ENCODE measurements at places on chromosomes 2 and 18.

DNA sequence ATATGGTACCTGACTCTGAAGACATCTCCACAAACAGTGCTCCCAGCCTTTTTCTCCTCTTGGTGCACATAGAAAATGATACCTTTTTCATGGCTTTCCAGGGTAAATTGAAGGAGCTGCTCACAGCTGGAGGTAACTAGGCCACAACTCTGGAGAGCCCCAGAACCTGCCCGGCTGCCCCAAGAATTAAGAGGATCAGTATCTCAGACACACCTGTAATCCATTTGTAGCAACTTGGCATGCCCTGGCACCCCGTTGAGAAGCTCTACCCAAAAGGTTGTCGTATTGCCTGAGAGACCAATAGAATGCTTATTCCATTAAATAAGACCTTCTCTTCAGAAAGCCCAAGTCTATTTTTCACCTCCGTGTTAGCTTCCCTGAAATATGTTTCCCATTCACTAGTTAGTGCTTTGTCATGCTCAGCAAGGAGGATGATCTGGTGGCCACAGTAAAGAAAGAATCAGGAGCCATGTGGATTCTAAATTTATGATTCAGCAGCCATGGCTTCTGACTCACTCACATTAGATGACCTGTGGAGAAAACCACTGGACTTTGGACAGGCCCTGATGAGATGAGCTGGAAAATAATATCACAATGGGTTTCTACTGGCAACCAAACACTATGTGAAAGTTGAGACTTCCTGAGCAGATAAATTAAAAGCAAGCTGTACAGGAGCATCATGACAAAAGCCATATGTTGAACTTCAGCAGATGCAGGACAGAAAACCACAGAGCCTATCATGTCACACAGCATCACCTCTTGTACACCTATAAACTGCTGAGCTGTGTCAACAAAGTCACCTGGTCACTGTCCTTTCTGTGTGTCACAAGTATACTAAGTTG, 253.3 kb upstream of the OSR1 start:
- peak; percentile 99 for DNase-seq

GRCh38 chr2:215799194-215799593, 214.2 kb downstream of the MREG start:
- peak; percentile 74 for DNase-seq

- DNase-seq = no peak
Observed at GRCh38 chr2:142104134-142104758, 26.6 kb downstream of the LRP1B start.

GRCh38 chr18:688323-688722, 24.1 kb downstream of the ENOSF1 start:
- no peak for DNase-seq

Measured in fibroblast of mammary gland (primary cell).